T-helper 9 cell (primary cell): ENCODE measurements at places on chromosomes 13 and 19.

DNA sequence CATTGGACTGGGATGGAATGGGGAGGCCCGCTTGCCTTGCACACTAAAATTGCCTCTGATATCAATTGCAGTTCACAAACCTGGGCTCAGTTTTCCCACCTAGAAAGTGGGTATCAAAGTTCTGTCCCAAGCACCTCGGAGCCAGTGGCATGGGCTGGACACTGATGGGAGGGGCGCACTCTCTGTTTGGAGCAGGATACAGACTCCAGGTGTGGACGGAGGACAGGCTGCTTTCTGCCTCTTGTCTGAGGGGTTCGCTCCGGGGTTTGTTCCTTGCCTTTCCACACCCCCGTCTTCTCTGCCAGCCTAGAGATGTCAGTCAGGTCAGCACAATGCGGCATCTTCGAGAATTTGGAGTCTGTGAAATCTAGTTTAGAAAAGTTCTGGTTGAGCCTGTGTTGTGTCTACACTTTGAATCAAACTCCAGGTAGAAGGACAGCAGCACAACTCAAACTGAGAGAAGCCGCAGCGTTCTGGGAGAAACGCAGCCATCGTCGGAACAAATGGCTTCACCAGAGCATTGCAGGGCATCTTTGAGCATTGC lies 141.9 kb downstream of the TEX29 start:
- no peak for DNase-seq

DNA sequence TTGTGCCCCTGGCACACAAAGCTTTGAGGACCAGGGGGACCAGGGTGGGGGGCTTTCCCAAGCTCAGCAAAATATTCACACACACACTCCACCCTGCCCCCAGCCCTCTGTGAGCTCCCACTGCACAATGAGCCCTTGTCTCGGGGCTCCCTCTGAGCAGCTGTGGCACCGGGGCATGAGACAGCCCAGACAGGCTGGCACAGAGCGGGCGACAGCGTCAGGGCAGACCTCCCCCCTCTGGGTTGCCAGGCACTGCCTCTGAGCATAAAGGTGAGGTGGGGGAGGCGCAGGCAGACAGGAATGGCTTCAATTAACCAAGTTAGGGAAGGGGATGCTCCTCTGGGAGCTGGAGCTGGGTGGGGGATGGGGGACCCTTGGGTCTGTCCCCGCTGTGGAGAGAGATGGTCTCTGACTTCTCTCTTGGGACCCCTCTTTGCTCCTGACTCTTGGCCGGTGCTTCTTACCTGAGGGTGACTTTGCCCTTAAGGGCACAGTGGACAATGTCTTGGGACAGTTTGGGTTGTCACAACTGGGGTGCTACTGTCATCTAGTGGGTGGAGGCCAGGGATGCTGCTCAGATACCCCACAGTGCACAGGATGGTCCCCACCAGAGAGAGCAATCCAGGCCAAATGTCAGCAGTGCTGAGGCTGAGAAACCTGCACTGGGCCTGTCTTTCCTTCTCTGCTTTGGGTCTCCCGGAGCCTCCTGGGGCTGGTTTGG lies 30.3 kb downstream of the LYL1 start:
- no peak for DNase-seq

GRCh38 chr13:111954661-111955411 lies 112.1 kb upstream of the SOX1 start:
- DNase-seq = no peak

DNA sequence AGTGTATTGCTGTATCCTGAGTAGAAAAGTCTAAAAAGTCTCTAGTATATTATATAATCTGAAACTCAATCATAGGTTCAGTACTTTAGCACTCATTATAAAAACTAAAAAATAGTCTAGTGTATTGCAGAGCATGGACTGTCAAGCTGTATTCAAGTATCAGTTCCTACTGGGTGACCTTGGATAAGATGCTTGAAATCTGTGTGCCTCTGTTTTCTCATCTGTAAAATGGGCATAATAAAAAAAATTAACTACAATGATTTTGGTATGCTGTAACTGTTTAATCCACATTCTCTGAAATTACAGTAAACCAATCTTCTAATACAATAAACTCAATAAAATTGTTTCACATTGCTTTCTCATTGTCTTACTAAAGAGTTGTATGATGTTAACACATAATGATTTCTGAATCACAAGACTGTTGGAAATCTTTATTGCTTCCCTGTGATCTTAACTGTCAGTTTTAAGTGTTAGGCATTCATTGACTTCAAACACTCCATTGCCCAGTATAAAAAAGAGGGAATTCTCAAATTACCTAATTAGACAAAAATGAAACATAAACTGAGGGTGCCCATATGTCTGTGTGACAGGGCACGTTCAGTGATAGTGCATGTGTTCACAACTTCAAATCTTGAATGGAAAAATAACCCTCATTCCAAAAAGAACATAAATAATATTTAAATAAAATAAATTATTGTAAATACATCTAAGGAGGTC lies 2.2 kb downstream of the STARD13 start:
- no peak for DNase-seq

DNA sequence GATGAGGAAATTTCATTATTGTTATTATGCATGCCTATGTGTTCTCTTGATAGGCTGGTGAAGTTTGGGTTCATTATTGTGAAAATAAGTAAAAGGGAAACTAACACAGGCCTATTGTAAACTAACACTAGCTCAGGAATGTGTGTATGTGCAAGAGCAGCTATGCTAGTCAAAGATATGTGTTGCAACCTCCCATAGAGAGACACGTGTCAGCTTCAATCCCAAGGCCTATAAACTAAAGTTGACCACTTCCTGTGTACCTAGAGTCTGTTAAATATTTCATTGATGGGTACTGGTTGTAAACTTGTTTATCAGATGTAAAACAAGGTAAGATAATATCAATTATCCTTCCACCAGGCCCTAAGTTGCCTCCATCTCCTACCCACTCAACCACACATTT lies 44.7 kb upstream of the ZNF30 start:
- DNase-seq = no peak

DNA sequence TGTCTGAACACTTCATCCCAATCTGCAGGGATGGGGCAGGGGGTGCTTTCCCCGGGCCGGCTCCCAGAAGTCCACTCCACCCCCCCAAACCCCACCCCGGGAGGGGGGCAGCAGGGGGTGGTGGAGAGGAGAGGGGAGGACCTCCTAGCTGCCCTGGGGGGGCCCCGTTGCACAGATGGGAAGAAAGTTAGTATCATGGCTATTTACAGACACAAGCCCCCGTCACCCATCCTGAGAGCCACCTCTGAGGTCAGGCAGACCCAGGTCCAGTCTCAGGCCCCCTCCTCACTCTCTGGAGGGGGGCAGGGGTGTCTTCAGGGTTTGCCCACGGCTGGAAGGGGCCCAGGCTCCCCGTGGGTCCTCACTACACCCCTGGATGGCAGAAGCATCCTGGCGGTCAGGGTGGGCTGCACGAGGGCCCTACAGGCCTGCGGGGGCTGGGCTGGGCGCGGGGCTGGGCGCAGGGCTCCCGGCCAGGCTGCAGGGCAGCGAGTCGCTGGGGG lies 5.8 kb upstream of the REXO1 start:
- no peak for DNase-seq

DNA sequence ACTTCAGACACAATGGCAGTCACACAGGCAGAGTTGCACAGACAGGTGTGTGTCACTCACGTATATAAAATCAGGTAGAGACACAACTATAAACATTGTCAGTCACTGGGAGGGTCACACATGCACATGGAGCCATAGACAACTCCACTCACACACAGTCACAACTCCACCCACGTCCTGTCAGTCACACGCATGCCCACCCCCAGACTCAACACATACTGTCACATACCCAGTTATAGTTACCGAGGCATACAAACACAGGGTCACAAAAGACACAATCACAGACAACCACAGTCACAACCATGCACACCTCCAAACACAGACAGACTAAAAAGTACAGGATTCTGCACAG lies 1.5 kb downstream of the NUMBL start:
- no peak for DNase-seq

- DNase-seq = peak; percentile 97
Observed at GRCh38 chr19:36014012-36014924, at the start of gene ALKBH6. Gene ALKBH6, minus strand, starts transcription at chr19:36014213. Its CDS starts 816 bp downstream, at chr19:36013397.

DNA sequence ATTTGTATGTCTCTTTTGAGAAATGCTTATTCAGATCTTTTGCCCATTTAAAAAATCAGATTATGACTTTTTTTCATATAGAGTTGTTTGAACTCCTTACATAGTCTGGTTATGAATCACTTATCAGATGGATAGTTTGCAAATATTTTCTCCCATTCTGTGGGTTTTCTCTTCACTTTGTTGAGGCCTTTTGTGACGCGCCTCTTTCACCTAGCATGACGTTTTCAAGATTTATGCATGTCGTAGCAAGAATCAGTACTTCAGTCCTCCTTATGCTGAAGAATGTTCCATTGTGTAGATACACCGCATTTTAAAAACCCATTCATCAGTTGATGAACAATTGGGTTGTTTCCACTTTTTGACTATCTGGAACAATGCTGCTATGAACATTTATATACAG lies 13.4 kb downstream of the PABPC3 start:
- DNase-seq = no peak

GRCh38 chr13:104869501-104869900 lies 1666.0 kb downstream of the EFNB2 start:
- DNase-seq = no peak

GRCh38 chr13:52903320-52903719 lies 54.9 kb upstream of the PCDH8 start:
- no peak for DNase-seq

DNA sequence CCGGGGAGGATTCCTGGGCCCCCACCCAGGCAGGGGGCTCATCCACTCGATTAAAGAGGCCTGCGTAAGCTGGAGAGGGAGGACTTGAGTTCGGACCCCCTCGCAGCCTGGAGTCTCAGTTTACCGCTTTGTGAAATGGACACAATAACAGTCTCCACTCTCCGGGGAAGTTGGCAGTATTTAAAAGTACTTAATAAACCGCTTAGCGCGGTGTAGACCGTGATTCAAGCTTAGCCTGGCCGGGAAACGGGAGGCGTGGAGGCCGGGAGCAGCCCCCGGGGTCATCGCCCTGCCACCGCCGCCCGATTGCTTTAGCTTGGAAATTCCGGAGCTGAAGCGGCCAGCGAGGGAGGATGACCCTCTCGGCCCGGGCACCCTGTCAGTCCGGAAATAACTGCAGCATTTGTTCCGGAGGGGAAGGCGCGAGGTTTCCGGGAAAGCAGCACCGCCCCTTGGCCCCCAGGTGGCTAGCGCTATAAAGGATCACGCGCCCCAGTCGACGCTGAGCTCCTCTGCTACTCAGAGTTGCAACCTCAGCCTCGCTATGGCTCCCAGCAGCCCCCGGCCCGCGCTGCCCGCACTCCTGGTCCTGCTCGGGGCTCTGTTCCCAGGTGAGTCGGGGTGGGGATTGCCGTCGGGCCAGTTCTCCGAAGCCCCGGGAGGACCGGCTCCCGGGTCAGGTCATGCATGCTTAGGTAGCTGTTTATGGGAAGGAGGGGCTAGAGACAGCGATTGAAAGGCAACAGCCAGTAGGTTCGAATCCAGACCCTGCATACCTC lies at the start of gene ICAM1:
Gene ICAM1 (plus strand): TSS at position 505 of the 779 bp plus-strand sequence. CDS start 40 bp downstream, at position 545.
- DNase-seq = peak; percentile 63

DNA sequence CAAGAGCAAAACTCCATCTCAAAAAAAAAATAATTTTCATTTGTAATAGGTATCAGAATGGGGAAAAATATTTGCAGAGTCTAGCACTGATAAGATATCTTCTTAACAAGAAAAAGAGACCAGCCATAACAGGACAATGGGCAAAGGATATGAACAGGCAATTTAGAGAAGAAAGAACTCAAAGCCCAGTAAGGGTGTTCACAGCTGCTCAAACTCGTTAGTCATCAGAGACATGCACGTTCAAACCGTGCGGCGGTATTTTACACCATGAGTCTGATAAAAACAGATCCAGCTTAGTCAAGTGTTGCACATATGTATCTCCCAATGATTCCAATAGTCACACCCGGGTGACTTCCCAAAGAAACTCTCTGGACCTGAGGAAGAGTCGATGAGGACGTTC lies 13.7 kb upstream of the NCCRP1 start:
- no peak for DNase-seq

- no peak for DNase-seq
Observed at GRCh38 chr13:46516599-46517338, 36.2 kb upstream of the LRCH1 start.

DNA sequence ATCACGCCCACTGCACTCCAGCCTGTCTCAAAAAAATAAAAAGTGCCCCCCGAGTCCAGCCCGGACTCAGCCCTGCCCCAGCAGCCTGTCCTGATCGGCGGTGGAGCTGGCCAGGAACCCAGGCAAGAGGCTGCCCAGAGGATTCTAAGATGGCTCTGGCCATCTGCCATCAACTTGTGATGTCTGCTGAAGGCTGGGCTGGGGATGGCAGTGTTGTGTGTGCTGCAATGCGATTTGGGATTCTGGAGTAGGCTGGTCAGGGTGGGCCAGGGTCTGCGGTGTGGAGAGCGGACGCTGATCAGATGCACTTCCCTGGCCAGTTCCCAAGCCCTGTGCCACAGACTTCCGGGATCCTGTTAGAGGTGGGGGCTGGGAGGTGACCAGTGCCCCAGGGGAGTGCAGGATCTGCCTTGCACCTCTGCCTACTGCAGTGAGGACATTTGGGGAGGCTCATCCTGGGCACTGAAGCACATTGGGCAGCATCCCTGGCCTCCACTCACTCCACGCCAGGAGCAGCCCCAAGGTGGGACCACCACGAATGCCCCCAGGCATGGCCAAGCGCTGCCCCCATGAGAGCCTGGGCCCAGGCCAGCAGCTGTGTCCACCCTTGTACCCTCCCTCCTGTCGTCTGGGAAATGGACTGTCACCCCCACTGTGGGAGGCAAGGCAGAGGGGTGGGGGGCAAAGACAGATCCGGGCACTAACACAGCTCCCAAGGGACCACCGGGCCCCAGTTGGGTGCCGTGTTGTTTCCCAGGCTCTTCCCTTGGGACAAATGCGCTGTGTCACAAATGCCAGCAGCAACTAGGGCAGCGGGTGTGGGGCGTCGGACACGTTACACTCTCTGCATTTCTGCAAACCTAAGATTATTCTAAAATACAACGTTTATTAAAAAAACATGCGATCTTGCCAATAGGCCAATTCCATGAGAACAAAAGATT lies 3.4 kb upstream of the TBXA2R start:
- DNase-seq = no peak

- DNase-seq = no peak
Observed at GRCh38 chr13:20006206-20006605, 47.7 kb downstream of the ZMYM2 start.

DNA sequence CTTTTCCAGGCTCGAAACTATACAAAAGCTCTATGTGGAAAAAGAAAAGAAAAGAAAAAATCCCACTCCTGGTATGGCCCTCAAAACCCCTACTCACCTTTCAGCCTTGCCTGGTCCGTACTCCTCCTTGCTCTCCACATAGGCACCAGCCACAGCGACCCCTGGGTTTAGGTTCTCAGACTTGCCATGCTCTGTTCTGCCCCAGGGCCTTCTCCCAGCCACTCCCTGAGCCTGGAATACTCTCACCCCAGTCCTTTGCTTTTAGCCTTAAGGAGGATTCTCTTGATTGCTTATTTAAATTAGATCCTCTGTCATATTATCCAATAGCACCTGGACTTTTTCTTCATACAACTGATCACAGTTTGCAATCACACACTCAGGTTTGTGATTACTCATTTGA lies 522.5 kb downstream of the DIAPH3 start:
- DNase-seq = no peak
